ENCODE measurements at places on chromosomes 2 and 18.
A peak's percentile ranks its signal among the peaks of the same experiment; 100 is the strongest.

DNA sequence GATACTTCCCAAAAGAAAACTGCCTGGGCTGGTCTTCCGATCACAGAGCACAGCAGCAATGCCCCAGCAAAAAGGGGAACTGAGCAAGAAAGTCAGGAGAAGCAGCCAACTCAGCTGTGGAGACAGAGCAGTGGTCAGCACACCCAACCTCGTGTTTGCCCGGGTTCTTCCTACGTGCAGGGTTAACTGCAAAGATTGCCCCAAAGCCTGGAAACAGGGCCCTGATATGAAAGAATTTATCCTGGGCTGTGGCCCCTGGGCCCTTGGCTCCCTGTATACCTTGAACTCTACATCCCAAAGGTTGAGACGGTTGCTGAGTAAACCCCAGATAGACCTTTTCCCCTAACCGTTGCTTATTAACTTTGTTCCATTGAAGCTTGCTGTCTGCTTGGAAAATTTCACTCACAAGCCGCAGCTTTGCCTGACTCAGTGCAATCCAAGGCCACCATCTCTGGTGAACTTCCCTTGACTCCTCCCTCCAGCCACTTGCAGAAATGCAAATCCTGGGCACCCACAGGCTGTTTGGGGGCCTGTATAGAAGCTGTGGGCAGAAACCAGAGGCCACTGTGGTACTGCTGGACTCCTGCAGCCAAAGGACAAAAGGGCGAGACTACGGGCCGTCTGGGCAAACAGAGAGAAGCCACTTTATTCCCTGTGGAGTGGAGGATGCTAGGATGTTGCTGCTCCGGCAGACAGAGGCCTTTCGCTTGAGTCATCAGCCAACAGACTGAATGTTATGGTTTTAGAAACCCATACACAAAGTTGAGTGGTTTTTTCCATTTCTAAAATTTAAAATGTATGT is 18.2 kb downstream of the NRP2 start:
- DNase-seq = no peak

- no peak for DNase-seq
Measured at GRCh38 chr18:7537145-7537544, 30.0 kb upstream of the PTPRM start.

DNA sequence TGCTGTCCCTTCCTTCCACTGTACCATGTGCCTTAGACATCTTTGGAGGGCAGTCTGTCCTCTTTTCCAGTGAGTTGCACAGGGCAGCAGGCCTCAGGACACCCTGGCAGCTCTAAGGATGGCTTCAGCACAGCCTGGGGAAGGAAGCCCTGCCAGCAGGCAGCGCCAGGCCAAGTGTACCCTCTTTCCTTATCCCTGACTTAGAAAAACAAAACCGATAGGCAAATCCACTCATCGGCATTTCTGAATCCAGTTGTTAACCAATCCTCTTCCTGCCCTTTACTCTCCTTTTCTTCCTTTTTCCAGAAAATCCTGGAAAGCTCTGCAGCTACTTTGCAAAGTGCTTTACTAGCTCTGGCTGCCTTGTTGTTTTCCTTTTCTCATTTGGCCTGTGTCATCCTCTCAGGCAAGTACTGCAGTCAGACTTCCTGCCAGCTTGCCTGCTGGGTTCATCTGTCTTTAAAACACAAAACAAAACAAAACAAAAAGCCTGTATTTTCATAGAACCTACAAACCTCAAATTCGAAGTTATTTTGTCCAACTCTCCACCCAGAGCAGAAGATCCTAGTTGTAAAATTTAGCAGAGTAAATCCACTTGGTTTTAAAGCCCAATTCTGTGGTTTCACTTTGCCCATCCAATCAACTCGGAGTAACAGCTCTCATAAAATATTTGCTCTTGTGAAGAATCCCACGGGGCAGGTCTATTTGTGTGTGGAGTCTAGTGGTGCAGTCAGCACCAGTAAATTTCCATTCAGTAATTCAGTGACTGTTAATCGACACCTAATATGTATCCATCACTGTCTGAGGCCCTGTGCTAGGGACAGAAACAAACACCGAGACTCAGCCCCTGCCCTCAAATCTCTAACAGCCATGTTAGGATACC is 45.2 kb downstream of the PCBP1 start:
- DNase-seq = peak; percentile 74

GRCh38 chr2:1971124-1971523 is 226.8 kb upstream of the PXDN start:
- DNase-seq = no peak

GRCh38 chr2:186780701-186781316 is 68.2 kb downstream of the ZSWIM2 start:
- DNase-seq = no peak

DNA sequence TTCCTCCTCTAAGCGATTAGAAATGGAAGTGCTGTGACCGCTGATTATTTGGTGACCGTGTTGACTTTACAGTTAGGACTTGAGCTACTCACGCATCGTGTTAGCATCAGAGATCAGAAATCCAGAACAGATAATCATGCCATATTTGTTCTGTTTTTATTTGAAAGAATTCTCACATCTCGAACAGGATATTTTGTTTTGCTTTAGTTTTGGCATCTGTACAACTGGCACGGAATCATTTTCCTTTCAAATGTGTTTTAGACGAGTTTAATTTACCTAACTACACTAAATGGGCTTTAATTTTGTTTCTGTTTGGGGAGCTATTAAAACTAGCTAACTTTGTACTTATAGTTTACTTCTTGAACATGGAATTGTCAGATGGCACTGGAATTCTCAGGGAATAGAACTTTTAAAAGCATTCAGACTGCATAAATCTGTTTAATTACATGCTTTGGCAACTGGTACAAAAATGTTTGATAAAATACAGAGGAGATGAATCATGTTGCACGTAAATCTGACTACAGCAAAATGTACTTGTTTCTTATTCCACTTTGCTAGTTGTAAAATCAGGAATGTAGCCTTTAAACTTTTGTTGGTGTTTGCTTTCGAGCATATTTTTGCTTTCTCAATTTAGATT is 1.4 kb downstream of the ITPRID2 start:
- no peak for DNase-seq

- no peak for DNase-seq
Measured at GRCh38 chr18:48831113-48831759, 119.5 kb downstream of the SMAD7 start.

- DNase-seq = no peak
Measured at GRCh38 chr2:230124235-230124634, 55.5 kb upstream of the SLC16A14 start.

- no peak for DNase-seq
Measured at GRCh38 chr18:5478261-5478660, 65.5 kb downstream of the EPB41L3 start.

- DNase-seq = no peak
Measured at GRCh38 chr2:241315879-241316631, at the start of gene SEPTIN2. Gene SEPTIN2 (plus strand): TSS chr2:241315925. CDS start chr2:241324233, 8,308 bp downstream.

Measured in CD4-positive, alpha-beta T cell treated with Interleukin-2 at 100 ng/mL for 4 hours (primary cell).